NCI-H2081 treated with DMSO at 0.1 percent for 48 hours (cell line): ENCODE measurements at places on chromosomes 6 and 20.
A peak's percentile ranks its signal among the peaks of the same experiment; 100 is the strongest.

GRCh38 chr20:37381621-37382471 is 35.9 kb downstream of the SRC start:
- no peak for DNase-seq

DNA sequence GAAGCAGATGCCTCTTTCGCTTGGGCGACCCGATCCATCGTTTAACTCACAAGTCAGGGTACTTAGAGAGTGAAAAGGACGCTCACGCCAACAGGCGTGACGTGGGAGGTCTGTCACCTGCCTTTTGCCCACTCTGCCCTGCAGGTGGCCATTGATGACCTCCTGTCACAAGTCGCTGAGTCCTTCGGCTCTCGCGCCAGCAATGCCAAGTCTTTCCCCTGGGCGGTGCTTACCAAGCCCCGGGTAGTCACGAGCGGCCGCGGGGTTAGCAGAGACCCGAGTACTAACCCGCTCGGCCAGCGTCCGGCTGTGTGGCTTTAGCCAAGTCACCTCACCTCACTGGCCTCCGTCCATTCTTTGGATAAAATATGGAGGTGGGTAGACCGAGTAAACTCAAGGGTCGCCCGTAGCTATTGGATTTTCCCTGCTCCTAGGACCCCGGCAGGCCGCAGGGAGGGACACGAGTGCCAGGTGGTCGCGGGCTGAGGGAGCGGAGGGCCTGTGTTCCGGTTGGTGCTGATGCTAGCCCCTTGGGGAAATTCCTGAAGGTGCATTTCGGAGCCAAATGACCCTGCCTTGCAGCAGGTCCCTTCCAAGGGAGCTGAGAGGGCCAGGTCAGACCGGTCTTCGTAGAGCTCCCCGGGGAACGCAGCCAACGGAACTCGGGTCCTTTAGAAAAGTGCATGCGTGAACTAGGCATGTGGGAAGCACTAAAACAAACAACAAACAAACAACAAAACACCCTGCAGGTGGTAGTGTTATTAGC is 668 bp downstream of the PKIB start:
- DNase-seq, result peak; percentile 37

GRCh38 chr6:170293341-170294231 is 2.7 kb upstream of the DLL1 start:
- DNase-seq, result no peak

DNA sequence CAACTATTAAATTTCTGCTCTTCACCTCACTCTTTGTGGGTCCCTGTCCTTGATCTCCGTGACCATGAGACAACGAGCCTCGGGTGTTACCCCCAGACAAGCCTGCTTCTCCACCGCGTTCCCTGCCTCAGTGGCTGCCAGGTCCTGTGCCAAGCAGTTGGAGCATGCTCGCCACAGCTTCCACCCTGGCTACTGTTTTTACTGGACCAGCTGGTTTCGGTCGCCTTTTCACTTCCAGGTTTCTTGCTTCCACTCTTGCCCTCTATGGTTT is 5.6 kb downstream of the TP53RK start:
- DNase-seq, result no peak

- no peak for DNase-seq
These were observed 147.6 kb downstream of the KIF6 start for GRCh38 chr6:39577446-39578165.

GRCh38 chr20:56829788-56830385 is 200.8 kb downstream of the TFAP2C start:
- DNase-seq, result no peak

DNA sequence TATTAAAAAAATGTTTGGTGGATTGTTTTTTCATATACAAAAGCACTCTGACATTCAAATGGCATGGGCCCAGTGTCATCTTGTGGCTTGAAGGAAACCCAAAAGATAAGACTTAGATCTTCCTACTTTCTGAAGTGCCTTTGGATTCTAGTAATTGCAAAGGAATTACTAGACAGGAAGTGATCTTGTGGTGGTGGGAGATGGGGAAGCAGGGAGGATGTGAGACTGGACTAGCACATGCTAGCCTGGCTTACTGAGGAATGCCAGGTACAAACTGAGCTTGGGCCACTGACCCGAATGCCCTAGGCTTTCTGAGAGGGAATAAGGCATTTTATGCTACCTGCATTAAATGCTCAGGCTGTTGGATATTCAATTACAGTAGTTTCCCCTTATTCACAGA is 59.0 kb downstream of the AFG1L start:
- DNase-seq, result no peak

- no peak for DNase-seq
These were observed 37.0 kb upstream of the GCLC start for GRCh38 chr6:53581856-53582255.

- no peak for DNase-seq
These were observed 77.7 kb downstream of the ANKRD60 start for GRCh38 chr20:58150772-58151171.

DNA sequence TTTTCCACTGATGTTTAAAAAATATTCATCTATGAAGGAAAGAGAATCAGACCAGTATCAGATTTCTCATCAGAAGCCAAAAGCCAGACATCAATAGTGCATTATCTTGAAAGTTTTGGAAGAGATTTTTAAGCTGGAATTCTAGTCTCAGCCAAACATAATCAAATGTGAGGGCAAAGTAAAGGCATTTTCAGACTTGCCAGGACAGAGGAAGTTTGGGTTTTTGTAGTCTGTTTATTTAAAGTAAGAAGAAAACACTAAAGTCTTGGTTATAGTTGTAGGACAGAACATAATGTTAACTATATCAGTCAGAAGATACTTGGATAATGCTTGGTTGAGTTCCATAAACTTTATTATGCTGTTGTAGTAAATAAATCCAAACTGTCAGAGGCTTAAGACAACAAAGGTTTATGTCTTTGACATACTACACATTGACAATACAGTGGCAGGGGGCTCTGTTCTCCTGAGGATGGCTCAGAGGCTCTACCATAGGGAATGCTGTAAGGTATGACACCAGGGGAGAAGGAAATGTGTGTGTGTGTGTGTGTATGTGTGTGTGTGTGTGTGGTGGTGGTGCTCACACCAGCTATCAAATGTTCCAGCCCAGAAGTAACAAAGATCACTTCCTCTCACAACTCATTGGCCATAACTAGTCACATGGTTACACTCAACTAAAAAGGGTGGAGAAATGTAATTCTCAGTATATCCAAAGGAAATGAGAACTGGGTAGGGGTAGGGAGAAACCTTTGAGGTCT is 26.7 kb upstream of the YWHAB start:
- DNase-seq, result no peak

GRCh38 chr6:37635319-37635718 is 62.4 kb downstream of the MDGA1 start:
- DNase-seq, result no peak

- DNase-seq, result no peak
These were observed 15.0 kb upstream of the IFNGR1 start for GRCh38 chr6:137233911-137234863.

GRCh38 chr6:152478377-152479010 is 158.7 kb downstream of the SYNE1 start:
- DNase-seq, result no peak

GRCh38 chr6:30583921-30584320 is 12.7 kb downstream of the ABCF1 start:
- DNase-seq, result no peak

GRCh38 chr6:42790549-42791181 is 8.8 kb downstream of the BICRAL start:
- DNase-seq, result no peak

- no peak for DNase-seq
These were observed 169.1 kb upstream of the CDYL start for GRCh38 chr6:4606821-4607704.

DNA sequence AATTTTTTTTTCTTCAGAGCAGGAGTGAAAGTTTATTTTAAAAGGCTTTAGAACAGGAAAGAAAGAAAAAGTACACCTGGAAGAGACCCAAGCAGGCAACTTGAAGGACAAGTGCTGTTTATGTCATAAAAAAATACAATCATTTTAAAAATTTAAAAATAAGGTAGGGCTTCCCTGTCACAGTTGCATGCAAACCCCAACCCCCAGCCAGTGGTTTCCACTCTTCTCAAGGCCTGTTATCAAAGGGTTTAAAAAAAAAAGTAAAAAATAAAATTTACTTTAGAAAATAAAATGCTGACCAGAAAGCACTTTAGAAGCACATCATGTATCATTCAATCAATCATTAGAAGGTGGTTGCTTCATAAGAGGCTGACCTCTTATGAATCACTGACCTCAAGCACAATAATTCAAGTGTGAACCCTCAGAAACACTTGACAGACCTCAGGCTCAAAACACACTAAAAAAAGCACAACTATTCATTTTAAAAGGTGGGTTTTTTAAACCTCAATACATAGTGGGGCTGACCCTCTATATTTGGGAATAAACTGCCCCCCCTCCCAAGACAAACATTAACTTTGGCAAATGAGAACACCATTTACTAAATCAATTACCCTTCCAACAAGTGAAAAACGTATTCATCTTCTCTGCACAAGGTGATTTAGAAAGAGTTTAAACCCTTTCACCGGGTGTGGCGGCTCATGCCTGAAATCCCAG is 15.6 kb downstream of the ILRUN start:
- no peak for DNase-seq

DNA sequence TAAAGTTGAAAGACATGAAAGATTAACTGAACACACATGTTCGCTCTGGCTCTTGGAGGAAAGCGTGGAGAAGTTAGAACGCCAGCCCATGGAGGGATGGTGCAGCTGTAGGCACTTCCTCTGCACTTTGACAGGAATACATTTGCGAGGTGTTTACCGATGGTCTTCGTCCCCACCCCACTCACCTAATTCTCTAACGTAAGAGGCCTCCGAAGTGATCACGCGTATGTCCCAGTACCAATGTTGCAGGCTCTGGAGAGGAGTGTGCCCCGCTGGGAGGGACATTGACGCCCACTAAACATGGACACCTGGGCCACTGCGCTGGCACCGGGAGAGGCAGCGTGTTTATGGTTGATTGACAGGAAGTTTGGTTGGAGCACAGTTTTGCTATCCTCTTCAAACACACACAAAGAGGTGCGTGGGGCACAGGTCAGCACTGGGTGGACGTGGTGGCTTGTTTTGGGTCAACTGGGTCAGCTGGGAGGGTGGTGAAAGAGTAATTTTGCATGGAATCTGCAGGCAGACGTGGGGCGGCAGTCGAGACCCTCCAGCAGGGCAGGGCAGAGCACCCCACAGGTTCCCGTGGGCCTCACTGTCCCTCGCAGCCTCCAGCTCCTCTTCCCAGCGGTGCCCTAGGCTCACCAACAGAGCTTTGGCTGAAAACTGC is 110.1 kb downstream of the DLL1 start:
- no peak for DNase-seq

GRCh38 chr20:11654766-11655165 is 262.9 kb upstream of the BTBD3 start:
- DNase-seq, result no peak

- DNase-seq, result no peak
These were observed 7.1 kb upstream of the TNFRSF6B start for GRCh38 chr20:63689046-63690002.

GRCh38 chr20:36050436-36051317 is 82.3 kb downstream of the CNBD2 start:
- peak; percentile 50 for DNase-seq

GRCh38 chr20:8067082-8067481 is 47.5 kb upstream of the TMX4 start:
- DNase-seq, result no peak

DNA sequence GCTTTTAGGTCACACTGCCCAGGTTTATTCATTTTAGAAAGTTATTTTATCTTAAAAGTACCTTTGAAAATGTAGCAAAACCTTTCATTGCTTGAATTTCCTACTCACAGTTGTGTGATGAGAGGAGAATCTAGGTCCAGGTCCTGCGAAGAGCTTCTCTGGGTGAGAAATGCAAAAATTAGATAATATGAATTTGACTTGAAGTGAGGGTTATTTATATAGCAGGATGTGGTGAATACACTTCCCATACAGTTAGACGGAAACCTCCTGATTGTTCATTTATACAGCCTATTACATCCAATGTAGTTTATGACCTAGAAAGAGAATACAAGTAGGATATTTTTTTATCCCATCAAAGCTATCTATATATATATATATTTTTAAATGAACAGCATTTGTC is 30.5 kb downstream of the CDKAL1 start:
- no peak for DNase-seq
